ENCODE measurements at places on chromosomes 1 and 21. TPM values are rescaled to one million over a fixed set of nuclear protein-coding genes. Genes with fewer than 3 reads are reported as not detected.

DNA sequence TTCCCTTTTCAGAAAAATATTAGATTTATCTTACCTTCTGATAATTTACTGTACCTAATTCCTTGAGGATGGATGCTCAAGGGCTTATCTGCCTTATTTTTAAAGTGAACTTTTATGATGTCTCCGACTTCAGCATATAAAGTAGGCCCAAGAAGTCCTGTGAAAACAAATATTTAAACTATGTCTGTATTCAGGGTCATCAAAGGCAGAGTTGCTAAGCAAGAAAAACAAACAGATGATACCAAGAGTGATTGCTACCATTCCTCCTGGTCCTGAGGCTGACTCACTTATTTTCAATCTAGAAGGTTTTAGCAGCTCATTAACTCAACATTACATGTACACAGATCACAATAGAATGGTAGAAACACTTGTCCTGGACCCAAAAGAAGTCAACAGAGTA is 14.1 kb downstream of the F5 start:
- H3K36me3 ChIP-seq = no peaks in the 10 kb centered on the region
- H3K4me1 ChIP-seq = no peaks in the 10 kb centered on the region
- no peak overlapping the region for H3K4me3 ChIP-seq
- H3K27ac ChIP-seq = no peak overlapping the region

DNA sequence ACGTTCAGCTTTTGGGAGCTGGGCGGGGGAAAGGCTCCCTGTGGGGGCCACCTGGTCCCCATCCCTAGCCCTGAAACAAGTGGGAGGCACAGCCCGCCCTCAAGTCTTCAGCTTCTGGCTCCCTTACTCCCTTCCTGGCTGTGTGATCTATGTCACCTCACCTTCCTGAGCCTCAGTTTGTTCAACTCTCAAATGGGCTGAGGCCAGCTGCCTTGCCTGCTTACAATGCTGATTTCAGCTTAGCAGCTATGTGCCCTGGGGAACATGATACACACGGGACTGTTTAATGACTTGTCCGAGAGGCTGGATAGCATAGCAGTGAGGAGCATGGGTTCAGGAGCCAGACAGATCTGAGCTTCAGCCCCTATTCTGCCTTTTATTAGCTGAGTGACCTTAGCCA is 19.3 kb downstream of the GRHL3 start:
- H3K36me3 ChIP-seq = no peaks in the 10 kb centered on the region
- DNase-seq = no peak
- H3K4me1 ChIP-seq = no peaks in the 10 kb centered on the region
- H3K27me3 ChIP-seq = no peaks in the 10 kb centered on the region
- H3K4me3 ChIP-seq = no peak overlapping the region
- no peak overlapping the region for H3K27ac ChIP-seq

GRCh38 chr1:176017722-176018121 is 189.4 kb downstream of the COP1 start:
- H3K4me1 ChIP-seq = no peaks in the 10 kb centered on the region
- no peak overlapping the region for H3K27ac ChIP-seq
- no peak overlapping the region for H3K4me3 ChIP-seq
- no peaks in the 10 kb centered on the region for H3K27me3 ChIP-seq
- no peak for DNase-seq

GRCh38 chr1:177340601-177341067 is 169.9 kb downstream of the BRINP2 start:
- no peak for DNase-seq
- H3K27me3 ChIP-seq = no peaks in the 10 kb centered on the region
- no peak overlapping the region for H3K27ac ChIP-seq
- H3K4me1 ChIP-seq = no peaks in the 10 kb centered on the region
- no peak overlapping the region for H3K4me3 ChIP-seq

DNA sequence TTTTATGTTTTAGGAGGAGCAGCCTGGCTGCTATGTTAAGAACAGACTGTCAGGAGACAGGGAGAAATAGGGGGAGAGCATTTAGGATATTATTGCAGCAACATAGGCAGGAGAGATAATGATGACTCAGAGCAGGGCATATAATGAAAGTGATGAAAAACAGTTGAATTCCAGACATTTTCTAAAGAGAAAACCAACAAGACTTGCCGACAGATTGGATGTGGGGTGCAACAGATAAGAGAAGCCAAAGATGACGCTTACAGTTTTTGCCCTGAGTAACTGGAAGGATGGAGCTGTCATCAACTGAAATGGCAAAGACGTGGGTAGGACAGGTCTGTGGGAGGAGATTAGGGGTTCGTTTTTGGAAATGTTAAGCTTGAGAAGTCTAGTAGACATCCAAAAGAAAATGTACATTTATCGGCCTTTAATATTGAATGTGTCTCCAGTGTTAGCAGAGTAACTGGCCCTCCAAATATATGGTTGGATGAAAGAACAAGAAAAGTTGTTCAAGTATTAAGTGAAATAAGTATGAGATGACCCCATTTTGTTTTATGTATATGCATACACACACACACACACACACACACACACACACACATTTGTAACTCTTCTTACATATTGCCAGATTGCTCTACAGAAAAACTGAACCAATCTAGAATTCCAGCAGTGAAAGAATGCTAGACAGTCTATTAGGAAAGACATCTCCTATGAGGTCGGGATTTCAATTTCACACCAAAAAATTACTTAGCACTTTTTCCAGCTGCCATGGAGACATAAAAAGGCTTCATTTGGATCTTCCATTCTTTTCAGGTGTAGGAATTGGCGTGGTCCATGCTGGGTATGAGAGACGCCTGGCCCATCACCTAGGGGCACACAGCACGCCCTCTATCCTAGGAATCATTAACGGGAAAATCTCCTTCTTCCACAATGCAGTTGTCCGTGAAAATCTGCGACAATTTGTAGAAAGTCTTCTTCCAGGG is 17.2 kb downstream of the DNAJC16 start:
- H3K27me3 ChIP-seq = no peaks in the 10 kb centered on the region
- H3K4me1 ChIP-seq = no peaks in the 10 kb centered on the region
- H3K36me3 ChIP-seq = peaks cover 53% of the 10 kb centered on the region
- H3K4me3 ChIP-seq = no peak overlapping the region
- no peak overlapping the region for H3K27ac ChIP-seq

- no peak for DNase-seq
- no peaks in the 10 kb centered on the region for H3K36me3 ChIP-seq
- H3K27ac ChIP-seq = no peak overlapping the region
- H3K4me1 ChIP-seq = no peaks in the 10 kb centered on the region
- no peak overlapping the region for H3K4me3 ChIP-seq
Measured at GRCh38 chr1:233730809-233731208, 116.9 kb downstream of the KCNK1 start.

- H3K27ac ChIP-seq = no peak overlapping the region
- peaks cover 2% of the 10 kb centered on the region for H3K4me1 ChIP-seq
- no peaks in the 10 kb centered on the region for H3K36me3 ChIP-seq
- no peak overlapping the region for H3K4me3 ChIP-seq
Measured at GRCh38 chr1:121522061-121522759, 337.4 kb downstream of the SRGAP2C start.

GRCh38 chr1:232776526-232777106 is 28.6 kb upstream of the MAP10 start:
- H3K4me3 ChIP-seq = no peak overlapping the region
- no peak for DNase-seq
- H3K27ac ChIP-seq = no peak overlapping the region
- H3K27me3 ChIP-seq = no peaks in the 10 kb centered on the region

DNA sequence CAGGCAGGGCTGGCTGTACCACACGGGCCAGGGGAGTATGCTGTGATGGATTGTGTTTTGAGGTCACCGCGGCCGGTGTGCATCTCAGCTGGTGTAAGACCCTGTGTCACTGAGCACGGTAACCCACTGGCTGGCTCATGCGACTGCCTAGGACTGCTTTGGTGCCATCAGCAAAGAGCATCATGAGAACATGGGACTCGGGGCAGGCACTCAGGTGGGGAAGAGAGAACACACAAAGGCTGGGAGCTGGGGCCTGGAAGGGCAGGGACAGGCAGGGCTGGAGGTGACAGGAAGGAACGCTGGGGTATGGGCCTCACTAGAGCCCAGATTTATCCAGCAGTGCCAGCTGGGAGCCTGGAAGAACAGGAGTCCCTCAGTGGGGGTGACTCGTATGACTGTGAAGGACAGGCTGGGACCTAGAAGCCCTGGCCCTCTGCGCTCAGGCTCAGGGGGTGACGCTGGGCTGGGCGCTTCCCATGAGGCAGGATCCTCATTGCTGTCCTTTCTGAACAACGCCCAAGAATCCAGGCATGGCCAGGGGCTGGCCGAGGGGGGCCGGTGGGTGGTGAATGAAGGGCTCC is 210.4 kb upstream of the VAMP3 start:
- no peak overlapping the region for H3K4me3 ChIP-seq
- no peaks in the 10 kb centered on the region for H3K36me3 ChIP-seq
- no peaks in the 10 kb centered on the region for H3K27me3 ChIP-seq
- H3K27ac ChIP-seq = no peak overlapping the region
- DNase-seq = no peak

DNA sequence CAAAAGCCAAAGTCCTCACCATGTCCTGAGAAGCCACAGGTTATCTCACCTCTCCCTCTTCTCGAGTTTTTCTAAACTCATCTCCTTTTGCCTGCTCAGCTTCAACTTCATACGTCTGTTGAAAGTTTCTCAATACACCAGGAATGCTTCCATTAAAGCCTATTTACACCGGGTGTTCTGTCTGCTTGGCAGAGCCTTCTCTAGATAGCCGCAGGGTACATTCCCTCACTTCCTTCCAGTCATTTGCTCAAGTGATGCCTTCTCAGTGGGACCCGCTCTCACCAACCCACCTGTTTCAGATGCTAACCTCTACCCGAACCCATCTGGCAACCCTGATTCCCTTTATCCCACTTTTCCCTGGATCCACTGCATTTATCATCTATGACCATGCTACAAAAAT is 257.0 kb upstream of the ADGRL2 start:
- no peaks in the 10 kb centered on the region for H3K36me3 ChIP-seq
- no peak overlapping the region for H3K4me3 ChIP-seq
- no peak for DNase-seq
- no peak overlapping the region for H3K27ac ChIP-seq

DNA sequence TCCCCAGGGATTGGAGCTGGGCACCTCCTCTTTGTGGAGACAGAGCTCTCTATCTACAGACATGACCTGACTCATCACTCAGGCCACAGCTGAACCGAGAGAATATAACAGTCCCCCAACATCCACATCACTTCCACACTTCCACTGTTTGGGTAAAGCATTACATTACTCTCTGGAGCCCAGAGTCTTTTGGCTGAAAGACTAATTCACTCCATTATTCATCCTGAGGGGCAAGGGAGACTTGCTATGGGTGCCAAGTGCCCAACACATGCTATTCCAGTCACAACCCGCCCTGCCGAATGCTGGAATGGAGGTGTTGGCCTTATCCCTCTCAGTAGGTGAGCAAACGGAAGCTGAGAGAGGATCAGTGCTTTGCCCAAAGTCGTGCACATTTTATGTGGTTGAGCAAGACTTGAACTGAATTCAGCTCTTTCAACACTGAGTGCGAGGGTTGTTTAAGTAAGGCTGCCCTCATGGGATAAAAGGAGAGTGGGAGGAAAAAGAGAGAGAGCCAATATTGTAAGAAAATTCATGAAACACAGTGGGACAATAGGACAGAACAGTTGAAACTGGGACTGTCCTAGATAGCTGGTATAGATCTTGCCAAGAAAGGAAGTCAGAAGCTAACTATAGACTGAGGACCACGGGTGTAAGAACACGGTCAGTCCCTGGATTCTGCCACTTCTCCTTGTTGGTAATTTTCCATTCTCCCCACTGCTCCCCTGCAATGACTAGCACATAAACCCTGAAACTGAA is 13.5 kb upstream of the CHI3L1 start:
- H3K4me3 ChIP-seq = no peak overlapping the region
- H3K27ac ChIP-seq = no peak overlapping the region
- no peaks in the 10 kb centered on the region for H3K36me3 ChIP-seq
- no peak for DNase-seq
- H3K4me1 ChIP-seq = no peaks in the 10 kb centered on the region
- peaks cover 8% of the 10 kb centered on the region for H3K27me3 ChIP-seq

GRCh38 chr1:151166505-151166956 is 587 bp downstream of the SCNM1 start:
- H3K4me3 ChIP-seq = peak overlapping the region; percentile 71
- H3K36me3 ChIP-seq = no peaks in the 10 kb centered on the region
- no peak for DNase-seq
- no peaks in the 10 kb centered on the region for H3K27me3 ChIP-seq
- H3K27ac ChIP-seq = peak overlapping the region; percentile 76

- no peak overlapping the region for H3K4me3 ChIP-seq
- H3K27me3 ChIP-seq = peaks cover 2% of the 10 kb centered on the region
- H3K36me3 ChIP-seq = peaks cover 3% of the 10 kb centered on the region
- no peak overlapping the region for H3K27ac ChIP-seq
Measured at GRCh38 chr1:40462956-40463590, 12.8 kb downstream of the ZFP69B start.

DNA sequence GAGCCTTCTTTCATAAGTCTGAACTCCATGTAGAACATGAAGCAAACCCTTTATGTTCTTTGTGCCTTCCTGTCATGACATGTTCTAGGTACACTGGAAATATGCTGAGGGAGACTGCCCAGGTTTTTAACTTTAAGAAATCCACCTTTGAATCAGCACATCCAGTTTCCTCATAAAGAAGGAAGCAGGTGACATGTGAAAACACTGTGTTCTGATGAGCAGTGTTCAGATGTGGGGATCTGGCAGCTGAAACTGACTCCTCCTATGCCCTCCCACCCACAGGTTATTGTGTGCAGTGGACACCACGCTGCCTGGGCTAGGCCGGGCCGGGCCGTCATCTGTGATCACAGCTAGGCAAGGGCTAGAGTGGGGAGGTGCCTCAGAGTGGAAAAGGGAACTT is 51.1 kb downstream of the CNN3 start:
- H3K36me3 ChIP-seq = no peaks in the 10 kb centered on the region
- no peaks in the 10 kb centered on the region for H3K27me3 ChIP-seq

- DNase-seq = no peak
- H3K27me3 ChIP-seq = no peaks in the 10 kb centered on the region
- no peak overlapping the region for H3K4me3 ChIP-seq
- H3K36me3 ChIP-seq = no peaks in the 10 kb centered on the region
- H3K27ac ChIP-seq = no peak overlapping the region
Measured at GRCh38 chr1:75330624-75331023, 196.4 kb downstream of the LHX8 start.

DNA sequence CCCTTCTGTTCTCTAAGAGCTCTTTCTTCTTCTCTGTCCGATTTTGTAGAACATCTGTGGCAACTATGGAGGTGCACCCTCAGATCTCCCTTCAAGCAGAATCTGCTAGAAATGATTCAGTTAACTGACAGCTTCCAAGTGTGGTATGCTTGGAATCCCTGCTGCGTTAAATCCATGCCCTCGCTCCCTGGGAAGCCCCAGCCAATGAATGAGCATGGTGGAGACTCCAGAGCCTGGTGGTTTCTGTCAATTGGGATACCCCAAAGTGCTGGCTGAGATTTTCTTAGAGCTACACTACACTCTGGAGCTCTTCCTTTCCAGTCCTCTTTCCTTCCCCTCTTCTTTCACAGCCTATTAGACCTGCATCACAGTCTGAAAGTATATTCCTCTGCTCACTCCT is 116.3 kb upstream of the C1orf21 start:
- no peaks in the 10 kb centered on the region for H3K27me3 ChIP-seq
- DNase-seq = no peak
- no peaks in the 10 kb centered on the region for H3K4me1 ChIP-seq
- H3K4me3 ChIP-seq = no peak overlapping the region
- H3K27ac ChIP-seq = no peak overlapping the region

LCE1E gene
- not detected for polyA plus RNA-seq

COG2 gene
- 16.2 TPM for polyA plus RNA-seq

LMOD1 gene
- polyA plus RNA-seq = 6.2 TPM

C1orf146 gene
- polyA plus RNA-seq = not detected

SRSF11 gene
- 283 TPM for polyA plus RNA-seq

RHOU gene
- 41.9 TPM for polyA plus RNA-seq

S100A12 gene
- 0.85 TPM for polyA plus RNA-seq

CCDC190 gene
- polyA plus RNA-seq = not detected

KANK4 gene
- 1.4 TPM for polyA plus RNA-seq

FTCD gene
- polyA plus RNA-seq = 22.8 TPM

LCE2C gene
- not detected for polyA plus RNA-seq

PRUNE1 gene
- 15.9 TPM for polyA plus RNA-seq

Measured in small intestine (tissue), 16 donors.